ENCODE measurements at places on chromosomes 4 and X. TPM values are rescaled to one million over a fixed set of nuclear protein-coding genes. Genes with fewer than 3 reads are reported as not detected.

PNMA5 gene
- not detected for total RNA-seq

DNA sequence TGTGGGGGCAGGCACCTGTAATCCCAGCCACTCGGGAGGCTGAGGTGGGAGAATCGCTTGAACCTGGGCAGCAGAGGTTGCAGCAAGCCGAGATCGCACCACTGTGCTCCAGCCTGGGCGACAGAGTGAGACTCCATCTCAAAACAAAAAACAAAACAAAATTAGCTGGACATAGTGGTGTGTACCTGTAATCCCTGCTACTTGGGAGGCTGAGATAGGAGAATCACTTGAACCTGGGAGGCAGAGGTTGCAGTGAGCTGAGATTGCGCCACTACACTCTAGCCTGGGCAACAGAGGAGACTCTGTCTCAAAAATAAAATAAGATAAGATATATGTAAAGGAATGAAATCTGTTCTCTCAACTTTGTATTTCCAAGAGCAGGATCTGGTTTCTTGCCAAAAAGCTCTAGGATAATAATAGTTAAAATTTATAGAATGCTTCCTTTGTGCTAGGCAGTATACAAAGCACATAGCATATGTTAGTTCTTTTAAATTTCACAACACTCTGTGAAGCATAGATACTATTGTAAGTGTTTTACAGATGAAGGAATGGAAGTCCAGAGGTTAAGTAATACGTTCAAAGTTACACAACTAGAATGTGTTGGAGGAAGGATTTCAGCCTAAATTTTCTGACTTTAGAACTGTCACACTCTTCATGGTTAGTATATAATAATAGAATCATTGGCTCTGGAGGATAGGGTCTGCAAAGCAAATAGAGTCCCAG lies 10.3 kb downstream of the MRPL1 start:
- no peak for DNase-seq

DNA sequence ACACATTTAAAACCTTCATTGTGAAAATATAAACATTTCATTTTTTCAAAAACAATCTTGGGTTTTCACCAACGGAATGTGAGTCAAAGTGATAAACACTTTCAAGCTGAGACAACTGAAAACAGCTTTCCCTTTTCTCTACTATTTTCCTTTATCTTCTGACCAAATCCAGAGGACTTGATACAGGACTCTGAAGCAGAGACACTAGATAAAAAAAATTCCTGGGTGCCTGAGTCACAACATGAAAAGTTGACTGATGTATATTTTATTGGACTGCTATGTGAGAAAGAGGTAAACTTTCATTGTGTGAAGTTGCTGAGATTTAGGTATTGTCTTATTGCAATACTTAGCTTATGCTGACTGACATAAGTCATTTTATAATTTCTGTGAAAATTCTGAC lies 411.2 kb downstream of the SPOCK3 start:
- no peak for DNase-seq

DNA sequence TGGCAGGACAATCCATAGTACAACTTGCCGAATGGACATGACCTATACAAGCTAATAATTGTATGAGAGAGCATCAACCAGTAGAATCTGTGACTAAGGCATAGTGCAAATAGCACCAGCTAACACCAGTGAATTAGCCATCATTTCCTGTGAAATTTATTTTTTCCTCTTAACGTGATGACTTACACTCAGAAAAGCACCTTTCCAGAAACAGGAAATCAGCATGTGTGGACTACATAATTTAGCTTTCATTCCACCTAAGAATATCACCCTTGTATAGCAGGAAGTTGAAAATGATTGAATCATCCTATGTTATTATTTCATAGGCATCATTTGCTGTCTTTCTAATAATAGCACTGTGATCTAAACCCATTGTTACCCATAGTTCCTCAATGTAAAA lies 1393.4 kb upstream of the PCDH7 start:
- DNase-seq = no peak

DNA sequence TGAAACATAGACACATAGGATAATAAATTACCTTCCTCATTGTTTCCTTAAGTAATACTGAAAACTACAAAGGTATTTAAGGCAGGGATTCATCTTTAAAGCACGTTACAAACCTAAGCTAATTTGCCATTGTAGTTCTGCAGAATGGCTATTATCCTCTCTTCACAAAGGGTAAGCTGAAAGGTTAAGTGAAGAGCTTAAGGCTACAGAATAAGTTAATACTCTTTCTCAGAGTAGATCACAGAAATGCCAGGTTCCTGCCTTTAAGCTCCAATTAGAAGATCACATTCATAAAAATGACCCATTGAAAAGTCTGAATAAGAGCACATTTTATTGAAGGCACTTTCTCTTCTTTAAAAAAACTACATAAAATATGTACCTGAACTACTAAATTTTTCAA lies 42.1 kb upstream of the PRDM5 start:
- no peak for DNase-seq
